ENCODE measurements at places on chromosomes 3 and 15. TPM values are rescaled to one million over a fixed set of nuclear protein-coding genes. Genes with fewer than 3 reads are reported as not detected.

GRCh38 chr3:170802164-170803151, 67.5 kb downstream of the RPL22L1 start:
- DNase-seq = no peak
- peaks cover 2% of the 10 kb centered on the region for H3K27me3 ChIP-seq
- no peak overlapping the region for H3K4me3 ChIP-seq
- H3K27ac ChIP-seq = no peak overlapping the region

- peak overlapping the region; percentile 38 for H3K27ac ChIP-seq
- H3K4me1 ChIP-seq = peaks cover 22% of the 10 kb centered on the region
- DNase-seq = no peak
- H3K27me3 ChIP-seq = no peaks in the 10 kb centered on the region
- no peaks in the 10 kb centered on the region for H3K36me3 ChIP-seq
These were observed 27.6 kb downstream of the SLC28A1 start for GRCh38 chr15:84911879-84912660.

- H3K27me3 ChIP-seq = peaks cover 2% of the 10 kb centered on the region
- no peak overlapping the region for H3K4me3 ChIP-seq
- H3K27ac ChIP-seq = no peak overlapping the region
- DNase-seq = no peak
- no peaks in the 10 kb centered on the region for H3K36me3 ChIP-seq
These were observed 344.9 kb downstream of the NLGN1 start for GRCh38 chr3:173742491-173742890.

DNA sequence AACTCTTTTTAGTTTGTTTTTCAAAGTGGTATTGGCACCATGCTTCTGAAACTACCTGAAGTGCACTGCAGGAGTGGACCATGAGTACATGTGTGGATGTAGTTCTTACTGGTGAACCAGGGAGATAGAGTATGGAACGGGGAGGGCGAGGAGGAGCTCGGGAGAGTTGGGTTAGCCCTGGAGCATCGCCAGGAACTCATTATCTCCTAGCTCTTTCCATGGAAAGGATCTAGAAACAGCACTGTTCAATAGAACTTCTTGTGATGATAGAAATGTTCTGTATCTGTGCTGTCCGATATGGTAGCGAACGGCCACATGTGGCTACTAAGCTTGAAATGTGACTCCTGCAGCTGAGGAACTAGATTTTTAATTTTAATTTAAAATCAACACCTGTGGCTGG, 47.3 kb downstream of the VGLL4 start:
- no peak for DNase-seq
- H3K4me1 ChIP-seq = peaks cover 29% of the 10 kb centered on the region

DNA sequence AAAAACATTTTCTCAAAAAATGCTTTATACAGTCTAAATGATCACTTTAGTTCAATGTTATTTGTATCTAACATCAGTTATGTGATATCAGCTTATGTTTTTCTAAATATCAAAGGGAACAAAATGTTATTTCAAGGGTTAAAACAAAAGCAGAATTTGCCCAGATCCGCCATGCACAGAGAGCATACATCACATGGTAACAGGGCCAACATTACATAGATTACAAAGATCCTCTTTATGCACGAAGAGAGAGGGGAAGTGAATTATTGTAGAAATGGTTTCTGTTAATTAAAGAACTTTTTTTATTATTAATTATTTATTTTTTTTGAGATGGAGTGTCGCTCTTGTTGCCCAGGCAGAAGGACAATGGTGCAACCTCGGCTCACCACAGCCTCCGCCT, 100.8 kb upstream of the MME start:
- H3K36me3 ChIP-seq = no peaks in the 10 kb centered on the region
- H3K27me3 ChIP-seq = no peaks in the 10 kb centered on the region
- H3K4me3 ChIP-seq = no peak overlapping the region
- H3K27ac ChIP-seq = no peak overlapping the region
- no peaks in the 10 kb centered on the region for H3K4me1 ChIP-seq
- no peak for DNase-seq

DNA sequence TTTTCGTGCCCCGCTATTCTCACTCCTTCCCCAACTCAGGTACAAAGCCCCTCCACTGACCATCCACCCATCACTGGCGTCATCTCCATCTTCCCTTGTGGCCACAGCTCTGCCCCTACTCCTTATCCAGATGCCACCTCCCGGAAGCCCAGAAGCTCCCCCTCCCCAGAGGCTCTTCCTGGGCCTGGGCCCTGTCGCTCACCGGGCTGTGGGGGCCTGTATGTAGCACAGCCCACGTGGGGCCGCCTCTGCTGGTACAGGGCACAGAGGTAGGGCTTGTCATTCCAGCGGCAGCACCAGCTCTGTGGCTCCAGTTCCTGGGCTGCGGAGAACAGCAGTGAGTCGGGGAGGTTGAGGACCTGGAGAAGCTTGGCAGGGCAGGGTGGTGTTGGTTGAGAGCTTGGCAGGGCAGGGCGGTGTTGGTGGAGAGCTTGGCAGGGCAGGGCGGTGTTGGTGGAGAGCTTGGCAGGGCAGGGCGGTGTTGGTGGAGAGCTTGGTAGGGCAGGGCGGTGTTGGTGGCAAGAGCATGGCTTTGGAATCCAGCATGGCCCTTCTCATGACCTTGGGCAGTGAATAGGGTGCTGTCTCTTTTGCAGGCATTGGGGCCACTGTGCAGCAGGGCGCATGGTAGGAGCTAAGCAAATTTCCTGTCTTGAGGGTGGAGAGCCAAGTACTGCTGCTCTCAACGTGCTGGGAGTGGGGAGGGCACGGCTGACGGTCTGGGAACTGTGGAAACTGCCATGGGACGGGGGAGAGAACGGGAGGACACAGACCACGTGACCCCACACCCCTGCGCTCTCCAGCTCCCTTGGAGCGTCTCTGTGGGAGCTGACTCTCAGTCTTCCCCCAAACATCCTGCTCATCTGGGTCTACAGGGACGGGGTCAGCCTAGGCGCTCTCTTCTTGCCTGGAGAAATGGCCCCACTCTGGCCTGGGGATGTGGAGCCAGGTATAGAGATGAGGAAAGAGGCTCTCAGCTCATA, 43.4 kb downstream of the MUC20 start:
- no peaks in the 10 kb centered on the region for H3K4me1 ChIP-seq
- no peak overlapping the region for H3K27ac ChIP-seq
- H3K27me3 ChIP-seq = peaks cover 12% of the 10 kb centered on the region
- H3K4me3 ChIP-seq = no peak overlapping the region
- peaks cover 4% of the 10 kb centered on the region for H3K36me3 ChIP-seq

- H3K27me3 ChIP-seq = no peaks in the 10 kb centered on the region
- no peak for DNase-seq
- H3K36me3 ChIP-seq = no peaks in the 10 kb centered on the region
- H3K27ac ChIP-seq = no peak overlapping the region
- peaks cover 6% of the 10 kb centered on the region for H3K4me1 ChIP-seq
These were observed 581.1 kb downstream of the ZNF385D start for GRCh38 chr3:21169948-21170347.

DNA sequence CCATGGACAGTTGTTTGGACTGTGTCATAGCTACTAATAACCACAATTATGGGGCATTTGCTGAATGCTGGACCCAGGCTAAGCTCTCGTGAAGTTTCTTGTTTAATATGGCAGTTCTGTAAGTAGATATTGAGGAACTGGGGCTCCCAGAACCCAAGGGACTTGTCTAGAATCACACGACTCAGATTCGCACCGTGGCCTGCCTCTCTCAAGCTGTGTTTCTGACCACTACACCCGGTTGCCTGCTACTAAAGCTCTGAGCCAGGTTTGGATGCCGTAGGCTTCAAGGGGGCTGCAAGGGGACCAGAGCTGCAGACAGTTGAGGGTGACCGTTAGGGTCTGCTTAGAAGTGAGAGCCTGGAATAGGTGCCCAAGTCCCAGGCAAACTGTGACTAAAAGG, 11.5 kb downstream of the TEX264 start:
- no peak overlapping the region for H3K4me3 ChIP-seq
- peaks cover 37% of the 10 kb centered on the region for H3K4me1 ChIP-seq
- H3K27ac ChIP-seq = no peak overlapping the region
- peaks cover 2% of the 10 kb centered on the region for H3K27me3 ChIP-seq

DNA sequence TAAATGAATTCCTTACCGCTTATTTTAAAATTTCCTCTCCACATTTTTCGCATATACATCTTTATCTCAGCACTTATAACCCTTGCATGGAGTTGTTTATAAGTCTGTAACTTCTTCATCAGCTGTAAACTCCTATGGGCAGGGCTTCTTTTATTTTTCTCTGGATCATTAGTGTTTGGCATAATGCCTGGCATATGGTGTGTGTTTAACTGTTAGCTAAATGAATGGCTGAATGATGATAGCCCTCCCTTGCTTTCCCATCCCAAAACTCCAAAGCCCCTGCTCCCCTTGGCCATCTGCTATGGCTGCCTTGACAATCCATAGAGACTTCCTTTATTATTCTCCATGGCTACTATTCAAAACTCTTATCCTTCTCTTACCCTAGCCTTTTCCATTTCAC, 48.1 kb upstream of the SEMA6D start:
- no peak overlapping the region for H3K4me3 ChIP-seq
- no peaks in the 10 kb centered on the region for H3K36me3 ChIP-seq
- peaks cover 5% of the 10 kb centered on the region for H3K27me3 ChIP-seq
- no peak for DNase-seq
- peaks cover 46% of the 10 kb centered on the region for H3K4me1 ChIP-seq
- H3K27ac ChIP-seq = peak overlapping the region; percentile 36

- DNase-seq = no peak
- peaks cover 33% of the 10 kb centered on the region for H3K4me1 ChIP-seq
- peaks cover 13% of the 10 kb centered on the region for H3K27me3 ChIP-seq
- peak overlapping the region; percentile 76 for H3K27ac ChIP-seq
- peak overlapping the region; percentile 44 for H3K4me3 ChIP-seq
- peaks cover 4% of the 10 kb centered on the region for H3K36me3 ChIP-seq
These were observed 7.8 kb downstream of the VWA5B2 start for GRCh38 chr3:184237211-184237610.

DNA sequence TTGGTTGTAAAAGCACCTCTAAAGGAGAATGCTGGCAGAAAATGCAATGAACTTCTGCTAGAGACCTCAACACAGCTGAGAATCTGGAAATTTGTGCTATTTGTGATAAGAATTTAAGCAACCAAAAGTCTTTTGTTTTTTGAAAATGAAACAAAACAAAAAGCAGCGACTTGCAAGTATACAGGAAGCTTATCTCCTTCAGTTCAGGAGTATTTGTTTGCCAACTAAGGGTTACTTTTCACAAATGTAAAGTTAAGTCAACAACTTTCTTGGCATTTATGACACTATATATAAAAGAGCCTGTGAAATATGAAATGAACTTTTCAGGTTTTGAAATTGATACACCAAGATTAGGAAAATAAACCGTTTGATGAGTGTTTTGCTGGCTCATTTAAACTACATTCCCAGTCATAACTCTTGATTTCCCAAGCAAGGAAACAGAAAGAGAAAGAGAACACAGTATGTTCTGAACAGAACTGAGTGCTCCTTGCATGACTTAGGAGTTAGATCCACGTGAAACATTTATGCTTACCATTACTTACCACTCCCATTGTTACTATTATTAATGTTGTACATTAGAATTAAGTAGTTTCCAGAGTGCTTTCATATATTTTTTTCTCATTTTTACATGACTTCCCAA, 92.3 kb upstream of the COL8A1 start:
- no peak overlapping the region for H3K4me3 ChIP-seq
- H3K27me3 ChIP-seq = no peaks in the 10 kb centered on the region
- DNase-seq = no peak
- H3K4me1 ChIP-seq = no peaks in the 10 kb centered on the region

GRCh38 chr15:90808517-90809235, 59.7 kb upstream of the FURIN start:
- H3K4me1 ChIP-seq = peaks cover 8% of the 10 kb centered on the region
- DNase-seq = no peak
- H3K27me3 ChIP-seq = no peaks in the 10 kb centered on the region

GRCh38 chr3:178170698-178171535, 365.3 kb upstream of the KCNMB2 start:
- no peaks in the 10 kb centered on the region for H3K36me3 ChIP-seq
- no peak overlapping the region for H3K4me3 ChIP-seq
- H3K27me3 ChIP-seq = no peaks in the 10 kb centered on the region
- DNase-seq = no peak
- peaks cover 9% of the 10 kb centered on the region for H3K4me1 ChIP-seq

SKOR1 gene
- total RNA-seq = 4.0 TPM

SNX33 gene
- total RNA-seq = 21.2 TPM

CCDC14 gene
- total RNA-seq = 84.6 TPM

ALDH1A3 gene
- total RNA-seq = 2.8 TPM

SERINC4 gene
- total RNA-seq = not detected

C3orf20 gene
- total RNA-seq = not detected

CYFIP1 gene
- 143 TPM for total RNA-seq

LRRC15 gene
- not detected for total RNA-seq

USP3 gene
- 50.9 TPM for total RNA-seq

DYNLT2B gene
- 14.8 TPM for total RNA-seq

Data from glutamatergic neuron (in vitro differentiated cells).